Mesothelial cell of epicardium (in vitro differentiated cells): ENCODE measurements at places on chromosomes 4 and X. TPM values are rescaled to one million over a fixed set of nuclear protein-coding genes. Genes with fewer than 3 reads are reported as not detected.

Gene HPGD
- 11.2 to 16.2 TPM (median 15.5 TPM) in 3 replicates for total RNA-seq

Gene SORCS2
- total RNA-seq, result 6.8 to 7.1 TPM (median 7.1 TPM) in 3 replicates

Gene CENPU
- 19.1 to 25.4 TPM (median 21.5 TPM) in 3 replicates for total RNA-seq

Gene BDH2
- 102 to 105 TPM (median 103 TPM) in 3 replicates for total RNA-seq

Gene GPR34
- total RNA-seq, result not detected in 3 replicates

Gene CT45A1
- total RNA-seq, result not detected in 3 replicates

Gene CCDC158
- not detected in 3 replicates for total RNA-seq
